ENCODE measurements at places on chromosomes 6 and 20.

GRCh38 chr20:3407771-3408637 is 535 bp upstream of the DNAAF9 start:
- peak; percentile 47 for DNase-seq

- no peak for DNase-seq
Observed at GRCh38 chr6:154359161-154359574, 2.6 kb upstream of the IPCEF1 start.

DNA sequence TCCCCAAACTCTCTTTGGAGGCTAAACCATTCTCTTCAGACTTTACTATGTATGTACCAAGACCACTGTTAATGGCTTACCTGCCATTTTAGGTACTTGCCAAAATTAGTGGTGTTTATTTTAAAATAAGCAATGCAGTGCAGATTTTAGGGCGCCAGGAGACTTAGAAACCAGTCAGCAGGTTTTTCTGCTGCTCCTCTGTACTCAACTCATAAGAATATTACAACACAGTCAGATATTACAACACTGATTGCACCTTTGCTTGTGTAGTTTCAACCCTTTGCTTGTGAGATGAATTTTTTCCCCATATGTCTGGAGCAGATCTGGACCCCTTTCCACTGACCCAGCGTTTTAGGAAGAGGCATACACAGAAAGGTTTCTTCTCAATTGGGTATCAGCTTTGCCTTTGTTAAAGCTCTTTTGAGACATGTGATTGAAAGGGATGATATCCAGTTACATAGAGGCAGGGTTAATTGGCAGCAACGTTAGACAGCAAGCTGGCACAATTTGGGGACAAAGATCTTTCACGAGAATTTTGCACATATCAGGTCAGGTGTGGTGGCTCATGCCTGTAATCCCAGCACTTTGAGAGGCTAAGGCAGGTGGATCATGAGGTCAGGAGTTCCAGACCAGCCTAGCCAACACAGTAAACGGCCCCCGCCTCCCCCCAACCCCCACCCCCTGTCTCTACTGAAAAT is 6.2 kb downstream of the TTPAL start:
- DNase-seq = no peak

- DNase-seq = no peak
Observed at GRCh38 chr20:771741-772464, 3.6 kb upstream of the SLC52A3 start.

- DNase-seq = no peak
Observed at GRCh38 chr20:58868795-58869194, 16.3 kb downstream of the GNAS start.

Measured in activated T-helper 1 cell treated with anti-CD3 and anti-CD28 coated beads, Interleukin-2, amount 50 U/mL, for 16 hours (primary cell).